ENCODE measurements at places on chromosomes 7 and 10. TPM values are rescaled to one million over a fixed set of nuclear protein-coding genes. Genes with fewer than 3 reads are reported as not detected.

CHST3 gene
- polyA plus RNA-seq: 0.07 TPM

CACUL1 gene
- polyA plus RNA-seq: 6.1 TPM

ORC5 gene
- 47.1 TPM for polyA plus RNA-seq

ZMYND11 gene
- polyA plus RNA-seq: 8.6 TPM

FKBP6 gene
- not detected for polyA plus RNA-seq

DNA sequence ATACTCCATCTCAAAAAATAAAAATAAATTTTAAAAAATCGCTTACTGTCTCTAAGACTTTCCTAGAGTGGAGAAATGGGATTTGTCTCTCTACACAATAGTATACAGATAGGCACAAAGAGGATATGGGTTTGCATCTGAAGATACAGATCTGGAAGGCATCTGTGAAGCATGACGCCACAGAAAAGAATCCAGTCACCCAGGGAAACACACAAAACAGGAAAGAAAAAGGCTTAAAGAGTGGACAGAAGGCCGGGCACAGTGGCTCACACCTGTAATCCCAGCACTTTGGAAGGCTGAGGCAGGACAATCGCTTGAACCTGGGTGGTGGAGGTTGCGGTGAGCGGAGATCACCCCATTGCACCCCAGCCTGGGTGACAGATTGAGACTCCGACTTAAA is 61.3 kb downstream of the SKIDA1 start:
- no peak for DNase-seq

GRCh38 chr10:103448746-103449145 is 3.4 kb downstream of the CALHM2 start:
- DNase-seq: no peak

DNA sequence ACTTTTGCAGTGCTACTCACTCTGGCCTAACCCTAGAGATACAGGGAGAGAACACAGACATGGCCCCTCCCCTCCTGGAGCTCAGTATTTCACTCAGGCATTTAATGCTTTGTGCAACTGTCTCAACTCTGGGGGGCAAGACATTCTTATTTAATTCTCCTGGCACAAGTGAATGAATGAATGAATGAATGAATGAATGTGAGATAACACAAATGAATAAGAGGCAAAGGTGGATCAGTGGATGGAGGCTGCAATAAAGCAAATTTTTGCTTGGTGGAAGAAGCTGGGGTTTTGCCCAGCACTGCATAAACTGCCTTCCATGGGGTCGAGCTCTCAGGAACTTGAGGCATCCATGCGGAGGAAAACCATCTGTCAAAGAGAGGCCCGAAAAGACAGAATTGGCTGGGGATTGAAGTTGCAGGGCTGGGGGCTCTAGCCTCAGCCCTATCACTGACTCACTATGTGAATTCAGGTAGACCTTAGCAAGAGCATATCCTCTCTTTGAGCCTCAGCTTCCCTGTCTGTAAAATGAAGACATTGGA is 441.4 kb upstream of the ZMIZ1 start:
- no peak for DNase-seq

DNA sequence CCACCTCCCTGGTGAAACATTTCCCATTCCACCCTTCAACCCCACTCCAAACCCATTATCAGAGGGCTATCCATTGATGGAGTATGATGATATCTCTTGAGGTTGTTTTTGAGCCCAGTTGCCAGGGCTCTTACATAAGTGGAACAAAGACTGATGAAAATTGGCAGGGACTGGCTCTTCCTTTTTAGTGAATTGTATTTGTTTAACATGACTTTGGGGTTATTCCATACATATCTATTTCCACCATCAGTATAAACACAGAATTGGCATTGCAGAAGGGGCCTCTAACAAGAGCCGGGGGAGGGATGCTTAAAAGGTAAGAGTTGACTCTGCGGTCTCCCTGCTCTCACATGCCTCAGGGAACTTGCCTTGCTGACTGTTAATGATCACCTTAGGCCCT is 28.9 kb downstream of the FZD1 start:
- no peak for DNase-seq

GRCh38 chr10:12603766-12604470 is 254.6 kb downstream of the CAMK1D start:
- no peak for DNase-seq

GRCh38 chr7:139708541-139708940 is 69.3 kb downstream of the HIPK2 start:
- DNase-seq: no peak

- DNase-seq: no peak
Observed at GRCh38 chr10:29733323-29733722, 98.6 kb upstream of the SVIL start.
